Hematopoietic multipotent progenitor cell (in vitro differentiated cells): ENCODE measurements at places on chromosomes 5 and 9. TPM values are rescaled to one million over a fixed set of nuclear protein-coding genes. Genes with fewer than 3 reads are reported as not detected.

The PCDHGA4 gene
- total RNA-seq = 0.81 TPM

The KCNIP1 gene
- total RNA-seq = under 0.01 TPM

The HTR1A gene
- not detected for total RNA-seq

The CCDC183 gene
- total RNA-seq = 1.6 TPM

The PLEKHG4B gene
- 7.0 TPM for total RNA-seq

The ERAP2 gene
- 9.7 TPM for total RNA-seq

The HMCN2 gene
- under 0.01 TPM for total RNA-seq

The C5orf58 gene
- under 0.01 TPM for total RNA-seq

The NSMF gene
- total RNA-seq = 26.4 TPM

The SLC6A3 gene
- total RNA-seq = not detected

The OR1J2 gene
- 0.27 TPM for total RNA-seq

The DIRAS2 gene
- under 0.01 TPM for total RNA-seq

The CARD9 gene
- 23.4 TPM for total RNA-seq

The TPM2 gene
- 5.7 TPM for total RNA-seq

The ZDHHC11 gene
- total RNA-seq = 5.9 TPM

The ZNF189 gene
- total RNA-seq = 7.3 TPM

The ARSI gene
- total RNA-seq = under 0.01 TPM

The MAP3K1 gene
- 21.3 TPM for total RNA-seq

The PLPPR1 gene
- total RNA-seq = not detected

The CERT1 gene
- total RNA-seq = 14.0 TPM

The HBEGF gene
- total RNA-seq = 3.0 TPM

The OR1N2 gene
- total RNA-seq = 0.27 TPM

The RAD23B gene
- 43.6 TPM for total RNA-seq

The CAMK2A gene
- under 0.01 TPM for total RNA-seq

The DRD1 gene
- total RNA-seq = not detected

The SLC4A9 gene
- not detected for total RNA-seq

The PDE8B gene
- 0.27 TPM for total RNA-seq

The ANKRD33B gene
- total RNA-seq = 10.8 TPM

The SH3GL2 gene
- total RNA-seq = not detected

The CWC27 gene
- 7.5 TPM for total RNA-seq

The FGFR4 gene
- 0.54 TPM for total RNA-seq

The IFNA17 gene
- not detected for total RNA-seq

The IL31RA gene
- not detected for total RNA-seq

The GABBR2 gene
- not detected for total RNA-seq

The CTXN3 gene
- total RNA-seq = not detected

The EFNA5 gene
- total RNA-seq = under 0.01 TPM

The TERT gene
- 1.1 TPM for total RNA-seq

The WHRN gene
- 5.4 TPM for total RNA-seq

The RORB gene
- total RNA-seq = under 0.01 TPM

The ANXA2R gene
- 9.4 TPM for total RNA-seq

The CNTNAP3B gene
- under 0.01 TPM for total RNA-seq

The MARCOL gene
- total RNA-seq = not detected

The KCNN2 gene
- total RNA-seq = under 0.01 TPM

The SLC25A2 gene
- 0.54 TPM for total RNA-seq
